ENCODE measurements at places on chromosomes 3 and 15. TPM values are rescaled to one million over a fixed set of nuclear protein-coding genes. Genes with fewer than 3 reads are reported as not detected.

The IMPG2 gene
- not detected for total RNA-seq

The MAGEF1 gene
- total RNA-seq: 29.3 TPM

The GOLGA8T gene
- 1.6 TPM for total RNA-seq

The ITGA11 gene
- total RNA-seq: 4.3 TPM

The SIDT1 gene
- 0.32 TPM for total RNA-seq

The CILP gene
- 0.46 TPM for total RNA-seq

The DUOX1 gene
- total RNA-seq: not detected

The THPO gene
- total RNA-seq: 0.16 TPM

The ERICH6 gene
- 0.10 TPM for total RNA-seq

Measured in A549 treated with AZD2906 at 1 μM for 4 hours (cell line).